ENCODE measurements at places on chromosomes 11 and 22.

DNA sequence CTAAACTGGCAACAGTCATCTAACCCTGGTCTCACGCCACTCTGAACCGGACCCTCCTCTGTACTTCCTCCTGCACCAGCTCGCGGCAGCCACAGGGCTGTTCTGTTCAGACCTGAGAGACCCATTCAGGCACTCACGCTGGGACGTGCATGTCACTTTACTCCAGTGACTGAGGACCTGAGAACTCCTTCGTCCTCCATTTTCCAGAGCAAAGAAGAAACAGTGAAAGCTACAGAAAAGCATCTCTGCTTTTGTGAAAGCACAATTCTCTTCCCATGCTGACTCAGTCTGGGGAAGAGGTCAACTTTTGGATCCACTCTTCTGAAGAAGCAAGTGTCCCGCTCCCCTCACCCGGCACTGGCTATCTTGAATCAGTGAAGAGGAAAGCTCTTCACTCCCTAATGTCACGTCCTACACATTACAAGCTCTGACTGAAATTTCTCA, 24.5 kb downstream of the PISD start:
- DNase-seq = no peak

GRCh38 chr11:103923451-103923931, 112.9 kb upstream of the DDI1 start:
- DNase-seq = no peak

GRCh38 chr11:133955081-133955891, 1.5 kb downstream of the IGSF9B start:
- DNase-seq = no peak

GRCh38 chr22:36056980-36057379, 28.4 kb upstream of the RBFOX2 start:
- no peak for DNase-seq

DNA sequence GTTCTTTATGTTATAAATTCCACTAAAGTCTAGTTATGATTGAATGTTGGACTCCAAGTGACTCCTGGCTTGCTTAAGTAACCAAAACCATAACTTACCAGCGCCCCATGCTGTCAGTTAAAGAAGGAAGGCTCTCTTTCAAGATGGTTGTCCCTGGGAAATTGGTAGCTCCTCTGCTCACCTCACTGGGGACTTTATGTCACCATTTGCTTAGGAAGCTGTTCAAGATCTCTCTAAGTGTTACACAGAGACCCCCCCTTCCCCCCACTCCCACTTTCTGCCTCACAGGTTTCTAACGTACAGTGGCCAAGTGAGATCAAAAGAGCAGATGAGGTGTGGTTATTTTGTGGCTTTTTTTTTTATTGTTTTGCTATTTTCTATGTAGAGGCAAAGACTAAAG, 301.8 kb downstream of the AASDHPPT start:
- DNase-seq = no peak

- DNase-seq = no peak
Measured at GRCh38 chr11:41522391-41522790, 62.9 kb upstream of the LRRC4C start.

GRCh38 chr11:14357881-14358728, 878 bp downstream of the RRAS2 start:
- DNase-seq = no peak

- DNase-seq = no peak
Measured at GRCh38 chr22:22936180-22936914, 48.7 kb downstream of the IGLL5 start.

- DNase-seq = no peak
Measured at GRCh38 chr11:65879617-65880016, at the start of gene CTSW. CTSW (plus strand) TSS chr11:65879837; CDS start chr11:65879855, 18 bp downstream.

- no peak for DNase-seq
Measured at GRCh38 chr11:11253995-11254394, 99.1 kb downstream of the CSNK2A3 start.

DNA sequence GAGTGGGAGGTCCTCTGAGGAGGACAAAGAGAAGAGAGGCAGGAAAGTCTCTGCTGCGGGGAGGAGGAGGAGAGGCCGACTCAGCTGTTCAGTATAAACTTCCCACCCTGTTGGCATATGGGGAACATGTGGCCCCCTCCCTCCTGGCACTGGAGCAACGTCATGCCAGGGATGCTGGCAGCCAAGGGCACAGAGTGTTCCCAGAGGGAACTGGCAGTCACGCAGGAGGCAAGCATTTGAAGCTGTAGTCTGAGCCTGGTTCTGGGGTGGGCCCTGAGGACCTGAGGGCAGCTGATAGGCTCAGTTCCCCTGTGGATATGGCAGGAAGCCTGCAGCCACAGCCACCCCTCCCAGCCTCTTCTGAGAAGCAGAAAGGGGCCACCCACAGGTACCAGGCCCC, 67.1 kb upstream of the TSPAN18 start:
- DNase-seq = no peak

- no peak for DNase-seq
Measured at GRCh38 chr22:49527611-49528419, 299.9 kb downstream of the BRD1 start.

GRCh38 chr11:76623884-76624419, 46.6 kb downstream of the LRRC32 start:
- no peak for DNase-seq

DNA sequence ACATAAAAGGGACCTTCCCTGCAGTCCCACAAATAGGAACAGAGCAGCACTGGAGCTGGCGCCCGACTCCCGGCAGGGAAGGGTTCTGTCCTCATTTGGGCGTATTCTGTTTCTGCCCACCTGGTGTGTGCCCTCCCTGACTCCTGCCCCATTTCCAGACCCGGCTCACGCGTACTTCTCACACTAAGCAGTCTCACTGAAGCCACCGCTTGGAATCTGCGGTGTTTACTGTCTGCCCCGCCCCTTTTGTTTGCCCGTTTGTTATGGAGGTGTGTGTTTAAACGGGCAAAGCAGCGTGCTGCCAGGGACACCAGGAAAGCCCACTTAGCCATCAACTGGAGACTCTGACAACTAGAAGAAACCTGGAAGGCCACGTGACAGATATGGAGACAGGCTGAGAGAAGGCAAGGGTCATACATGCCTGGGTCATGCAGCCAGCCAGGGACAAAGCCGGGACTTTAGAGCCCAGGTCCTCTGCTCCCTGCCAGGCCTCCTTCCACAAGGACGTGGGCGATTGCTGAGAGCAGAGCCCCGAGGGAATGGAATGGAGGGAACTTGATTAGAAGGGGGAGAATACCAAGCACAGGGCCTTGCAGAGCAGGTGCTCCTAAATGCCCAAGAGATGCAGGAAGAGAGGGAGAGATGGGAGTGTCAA, 8.7 kb upstream of the EFCAB6 start:
- no peak for DNase-seq

DNA sequence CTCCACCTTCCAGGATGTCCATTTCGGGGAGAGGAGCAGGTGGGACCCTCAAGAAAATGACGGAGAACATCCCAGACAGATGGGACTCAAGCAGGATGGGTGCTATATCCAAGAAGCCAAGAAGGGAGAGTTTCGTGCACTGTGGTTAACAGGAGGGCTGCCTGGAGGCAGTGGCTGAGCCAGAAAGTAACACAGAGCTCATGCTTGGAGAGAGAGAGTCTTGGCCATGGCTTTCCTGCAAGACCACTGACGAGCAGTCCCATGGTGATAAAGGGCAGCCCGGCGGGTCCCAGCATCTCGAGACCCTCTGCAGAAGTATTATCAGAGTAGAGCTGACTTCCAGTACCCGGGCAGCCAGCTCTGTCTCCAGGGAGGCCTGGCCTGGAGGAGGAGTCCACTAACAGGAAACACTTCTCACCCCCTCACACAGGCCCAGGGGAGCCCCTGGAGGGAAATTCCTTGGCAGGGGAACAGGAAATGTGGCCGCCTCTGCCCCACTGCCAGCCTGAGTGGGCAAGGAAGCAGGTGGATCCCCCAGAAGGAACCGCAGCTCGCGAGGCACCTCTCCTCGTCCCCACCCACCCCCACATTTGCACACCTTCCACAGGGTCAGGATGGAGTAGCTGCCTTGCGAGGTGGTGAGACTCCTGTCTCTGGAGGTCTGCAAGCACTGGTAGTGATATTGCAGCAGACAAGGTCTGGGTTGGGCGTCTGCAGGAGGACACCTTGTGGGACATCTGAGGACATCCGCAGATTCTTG, 32.2 kb downstream of the CYTH4 start:
- DNase-seq = no peak

GRCh38 chr11:37811349-37811748, 1213.3 kb upstream of the RAG2 start:
- DNase-seq = no peak

- no peak for DNase-seq
Measured at GRCh38 chr11:93652679-93653078, 8.8 kb upstream of the CEP295 start.

GRCh38 chr11:72238492-72239312, 5.3 kb downstream of the PHOX2A start:
- no peak for DNase-seq

- DNase-seq = no peak
Measured at GRCh38 chr11:15551901-15552851, 437.5 kb downstream of the INSC start.
